ENCODE measurements at places on chromosomes 13 and 19. TPM values are rescaled to one million over a fixed set of nuclear protein-coding genes. Genes with fewer than 3 reads are reported as not detected.

Gene ZNF556
- not detected for total RNA-seq

GRCh38 chr13:38844581-38844980 is 146.1 kb downstream of the STOML3 start:
- no peak overlapping the region for H3K4me3 ChIP-seq
- H3K4me1 ChIP-seq = peaks cover 14% of the 10 kb centered on the region
- no peaks in the 10 kb centered on the region for H3K27me3 ChIP-seq
- no peak overlapping the region for H3K27ac ChIP-seq
- DNase-seq = no peak
- H3K36me3 ChIP-seq = no peaks in the 10 kb centered on the region

- no peak within 1 kb of the TSS for H3K4me3 ChIP-seq
- H3K36me3 ChIP-seq = no peaks in the 10 kb centered on the region
- H3K4me1 ChIP-seq = no peaks in the 10 kb centered on the region
- H3K27me3 ChIP-seq = no peaks in the 10 kb centered on the region
- no peak within 1 kb of the TSS for H3K27ac ChIP-seq
- DNase-seq = no peak
Measured at GRCh38 chr19:5839065-5840017, at the start of gene FUT6. Gene FUT6 (minus strand): TSS chr19:5839702. CDS start chr19:5832567, 7,135 bp downstream.

DNA sequence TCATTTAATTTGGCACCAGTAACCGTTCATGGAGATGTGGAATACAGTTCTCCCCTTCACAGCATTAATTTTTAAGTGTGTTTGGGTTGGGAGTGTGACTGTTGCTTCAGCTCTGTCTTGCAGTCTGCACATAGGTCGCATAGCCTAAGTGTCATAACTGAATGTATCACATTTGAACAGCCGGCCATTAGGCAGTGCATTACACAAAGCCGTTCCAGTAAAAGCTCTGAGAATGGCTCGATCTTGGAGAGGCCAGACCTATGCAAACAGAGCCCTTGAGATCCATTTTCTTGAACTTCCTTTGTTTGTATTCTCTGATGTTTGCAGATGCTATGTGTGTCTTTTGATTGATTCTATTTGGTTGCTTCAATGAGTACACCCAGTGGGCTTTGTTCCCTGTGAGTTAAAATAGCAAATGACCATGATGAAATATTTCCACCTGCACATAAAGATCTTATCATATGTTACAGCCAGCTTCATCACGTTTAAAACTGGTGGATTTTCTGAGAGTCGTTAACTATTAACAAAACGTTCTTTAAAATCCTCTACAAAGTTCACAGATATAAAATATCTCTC is 1104.9 kb upstream of the SLC10A2 start:
- H3K27me3 ChIP-seq = no peaks in the 10 kb centered on the region
- no peaks in the 10 kb centered on the region for H3K4me1 ChIP-seq
- DNase-seq = no peak
- H3K36me3 ChIP-seq = no peaks in the 10 kb centered on the region

GRCh38 chr19:33552191-33552927 is 30.8 kb upstream of the PEPD start:
- no peak overlapping the region for H3K27ac ChIP-seq
- no peak for DNase-seq
- no peaks in the 10 kb centered on the region for H3K4me1 ChIP-seq
- no peaks in the 10 kb centered on the region for H3K27me3 ChIP-seq

- no peak overlapping the region for H3K4me3 ChIP-seq
- peaks cover 4% of the 10 kb centered on the region for H3K4me1 ChIP-seq
- DNase-seq = no peak
- peaks cover 17% of the 10 kb centered on the region for H3K36me3 ChIP-seq
- H3K27ac ChIP-seq = no peak overlapping the region
- H3K27me3 ChIP-seq = no peaks in the 10 kb centered on the region
Measured at GRCh38 chr19:21308773-21309172, 20.4 kb downstream of the ZNF708 start.

DNA sequence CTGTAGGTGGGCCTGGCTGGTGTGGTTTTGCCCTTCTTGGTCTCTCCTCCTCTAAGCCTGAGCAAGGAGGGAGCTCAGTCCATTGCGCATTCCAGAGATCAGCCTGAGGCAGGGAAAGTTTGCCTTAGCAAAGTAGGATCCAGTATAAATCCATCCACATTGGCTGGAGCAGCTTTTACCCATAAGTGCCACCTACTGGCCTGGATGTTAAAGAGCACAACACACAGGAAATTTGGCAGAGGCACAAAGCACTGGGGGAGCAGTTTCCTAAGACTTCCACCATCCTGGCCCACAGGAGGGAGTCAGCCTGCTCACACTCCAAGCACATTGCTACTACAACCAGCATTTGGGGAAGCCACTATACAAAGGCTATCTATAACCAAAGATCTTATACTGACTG is 1124.2 kb downstream of the SLITRK1 start:
- H3K4me3 ChIP-seq = no peak overlapping the region
- no peaks in the 10 kb centered on the region for H3K36me3 ChIP-seq
- no peak for DNase-seq
- no peaks in the 10 kb centered on the region for H3K27me3 ChIP-seq
- no peaks in the 10 kb centered on the region for H3K4me1 ChIP-seq
- H3K27ac ChIP-seq = no peak overlapping the region

GRCh38 chr19:39870171-39870971 is 24.2 kb upstream of the FBL start:
- H3K4me1 ChIP-seq = peaks cover 4% of the 10 kb centered on the region
- H3K27me3 ChIP-seq = no peaks in the 10 kb centered on the region
- peaks cover 99% of the 10 kb centered on the region for H3K36me3 ChIP-seq
- no peak overlapping the region for H3K27ac ChIP-seq

DNA sequence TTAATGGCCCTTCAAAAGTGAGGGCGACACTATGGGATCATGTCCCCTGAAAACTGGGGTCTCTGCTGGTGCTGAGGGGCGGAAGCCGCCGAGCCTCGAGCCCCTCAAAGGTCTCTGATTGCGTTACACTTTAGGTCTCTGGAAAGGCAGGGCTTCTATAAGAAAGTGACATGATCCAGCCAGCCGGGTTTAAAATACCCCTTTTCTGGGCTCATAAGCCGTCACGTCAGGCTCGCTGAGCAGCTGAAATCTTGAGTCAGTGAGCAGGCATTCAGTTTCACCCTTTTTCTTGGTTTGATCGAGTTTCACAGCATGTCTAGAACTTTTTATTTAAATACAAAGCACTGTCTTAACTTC is 600 bp upstream of the HMGB1 start:
- no peaks in the 10 kb centered on the region for H3K27me3 ChIP-seq
- no peaks in the 10 kb centered on the region for H3K36me3 ChIP-seq
- no peak overlapping the region for H3K4me3 ChIP-seq
- peaks cover 16% of the 10 kb centered on the region for H3K4me1 ChIP-seq

DNA sequence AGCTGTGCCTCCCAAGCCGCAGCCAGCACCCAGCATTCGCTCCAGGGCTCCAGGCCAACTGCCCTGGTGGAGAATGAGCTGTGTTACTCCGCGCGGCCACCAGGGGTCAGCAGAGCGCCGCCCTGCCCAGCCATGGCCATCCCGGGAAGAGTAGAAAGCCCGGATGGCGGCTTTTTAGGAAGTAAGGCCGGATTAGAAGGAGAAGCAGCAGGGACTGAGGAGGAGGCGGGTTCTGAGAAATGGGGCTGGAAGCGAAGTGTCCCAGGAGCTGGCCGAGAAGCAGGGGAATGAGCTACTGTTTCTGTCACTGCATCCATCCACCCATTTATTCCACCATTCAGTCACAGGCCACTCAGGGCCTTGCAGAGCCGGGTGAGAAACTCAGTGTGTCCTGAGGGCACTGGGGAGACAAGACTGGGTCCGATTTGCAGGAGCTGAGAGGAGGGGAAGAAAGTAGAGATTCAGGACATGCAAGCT is 6.6 kb upstream of the NPAS1 start:
- H3K27me3 ChIP-seq = no peaks in the 10 kb centered on the region
- no peaks in the 10 kb centered on the region for H3K36me3 ChIP-seq
- no peak overlapping the region for H3K4me3 ChIP-seq
- no peak overlapping the region for H3K27ac ChIP-seq
- peaks cover 4% of the 10 kb centered on the region for H3K4me1 ChIP-seq

Gene SOHLH2
- total RNA-seq = not detected

DNA sequence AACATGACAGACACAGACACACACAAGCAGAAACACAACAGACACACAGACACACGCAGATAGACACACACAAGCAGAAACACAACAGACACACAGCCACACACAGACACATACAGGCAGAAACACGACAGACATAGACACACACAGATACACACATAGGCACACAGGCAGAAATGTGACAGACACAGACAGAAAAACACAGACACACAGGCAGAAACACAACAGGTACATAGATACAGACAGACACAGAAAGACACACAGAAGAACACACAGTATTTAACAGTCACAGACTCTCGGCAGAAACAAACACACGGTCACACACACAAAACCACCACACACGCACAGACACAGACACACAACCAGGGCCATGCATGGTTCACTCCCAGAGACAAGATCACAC is 905 bp downstream of the TBXA2R start:
- H3K36me3 ChIP-seq = no peaks in the 10 kb centered on the region
- H3K27ac ChIP-seq = no peak overlapping the region
- no peak overlapping the region for H3K4me3 ChIP-seq
- peaks cover 33% of the 10 kb centered on the region for H3K4me1 ChIP-seq

Gene SYCN
- total RNA-seq = not detected

DNA sequence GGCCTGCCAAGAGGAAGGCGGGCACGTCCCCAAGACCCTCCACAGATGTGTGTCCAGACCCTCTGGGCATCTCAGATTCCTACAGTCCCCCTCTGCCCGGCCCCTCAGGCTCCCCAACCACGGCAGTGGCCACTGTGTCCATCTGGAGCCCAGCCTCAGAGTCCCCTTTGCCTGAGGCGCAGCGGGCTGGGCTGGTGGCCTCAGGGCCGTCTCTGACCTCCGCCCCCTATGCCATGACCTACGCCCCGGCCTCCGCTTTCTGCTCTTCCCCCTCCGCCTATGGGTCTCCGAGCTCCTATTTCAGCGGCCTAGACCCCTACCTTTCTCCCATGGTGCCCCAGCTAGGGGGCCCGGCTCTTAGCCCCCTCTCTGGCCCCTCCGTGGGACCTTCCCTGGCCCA is 17.7 kb downstream of the CRX start:
- H3K4me3 ChIP-seq = no peak overlapping the region
- no peak overlapping the region for H3K27ac ChIP-seq
- H3K4me1 ChIP-seq = no peaks in the 10 kb centered on the region

- H3K27me3 ChIP-seq = no peaks in the 10 kb centered on the region
- H3K27ac ChIP-seq = no peak overlapping the region
- H3K36me3 ChIP-seq = no peaks in the 10 kb centered on the region
- no peaks in the 10 kb centered on the region for H3K4me1 ChIP-seq
- DNase-seq = no peak
Measured at GRCh38 chr13:20353973-20354372, 121.9 kb upstream of the GJB6 start.

DNA sequence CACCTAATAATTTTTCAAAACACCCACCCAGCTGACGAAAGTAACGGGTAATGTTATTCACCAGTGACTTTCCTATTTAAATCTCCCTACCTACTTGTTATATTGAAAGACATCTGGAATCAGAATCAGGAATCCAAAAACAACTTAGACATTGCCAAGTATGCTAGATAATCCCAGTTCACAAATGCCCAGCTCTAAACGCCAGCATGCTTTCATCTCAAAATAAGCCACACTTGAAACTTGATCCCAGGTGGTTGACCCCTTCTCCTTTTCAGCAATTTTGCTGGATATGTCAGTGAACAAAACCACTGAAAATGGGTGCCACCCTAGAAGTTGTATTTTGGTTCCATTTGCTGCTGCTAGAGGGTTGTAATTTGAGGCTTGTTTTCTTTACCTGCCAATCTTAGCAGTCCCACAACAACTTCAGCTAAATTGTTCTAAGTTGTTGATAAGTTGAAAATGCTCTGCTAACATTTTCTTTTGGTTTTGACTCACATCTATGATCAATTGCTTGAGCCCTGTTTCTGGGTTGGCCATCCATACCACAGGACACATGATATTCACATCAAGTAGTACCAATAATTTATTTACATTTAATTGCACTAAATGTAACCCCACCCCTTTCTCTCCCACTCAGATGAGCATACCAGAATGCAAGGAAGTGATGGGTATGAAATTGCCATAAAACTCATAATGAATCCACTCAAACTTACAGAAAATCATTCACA is 66.4 kb downstream of the DCT start:
- H3K27ac ChIP-seq = no peak overlapping the region
- no peaks in the 10 kb centered on the region for H3K36me3 ChIP-seq
- no peak overlapping the region for H3K4me3 ChIP-seq

DNA sequence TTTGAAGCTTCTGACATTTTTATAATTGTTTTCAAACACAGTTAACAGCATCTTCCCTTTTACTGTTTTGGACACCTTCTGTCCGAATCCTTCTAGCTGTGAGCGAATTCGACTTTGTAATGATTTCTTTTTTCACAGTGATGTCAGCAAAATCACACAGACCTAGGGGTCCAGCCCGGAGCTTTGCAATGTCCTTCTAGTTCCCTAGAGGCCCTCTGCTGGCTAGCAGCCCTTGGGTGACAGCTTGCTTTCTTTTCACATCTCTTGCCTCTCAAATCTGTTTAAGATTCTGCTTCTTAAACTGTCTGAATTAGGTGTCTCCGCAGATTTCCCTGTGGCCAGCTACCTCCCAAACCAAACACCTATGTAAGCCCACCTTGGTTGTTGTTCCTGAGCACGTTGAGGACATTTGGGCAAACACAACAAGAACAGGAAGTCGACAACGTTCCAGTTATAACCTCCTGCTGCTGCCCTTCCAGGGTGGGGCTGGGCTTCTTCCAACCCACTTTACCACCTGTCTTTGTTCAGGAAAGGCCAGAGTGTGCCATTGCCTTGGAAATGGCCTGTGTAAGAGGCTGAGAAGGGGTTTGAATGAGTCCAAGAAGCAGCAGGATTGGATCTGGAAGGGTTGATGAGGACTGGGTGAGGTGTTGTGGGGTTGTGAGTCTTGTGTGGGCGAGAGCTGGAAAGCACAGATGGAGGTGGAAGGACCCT is 123.1 kb downstream of the ATP8A2 start:
- no peak for DNase-seq
- H3K36me3 ChIP-seq = no peaks in the 10 kb centered on the region
- H3K27ac ChIP-seq = no peak overlapping the region
- no peak overlapping the region for H3K4me3 ChIP-seq
- no peaks in the 10 kb centered on the region for H3K27me3 ChIP-seq

Gene ZIC2
- not detected for total RNA-seq

All from thyroid gland (tissue), 4 donors.